ENCODE measurements at places on chromosomes 1 and 21.

DNA sequence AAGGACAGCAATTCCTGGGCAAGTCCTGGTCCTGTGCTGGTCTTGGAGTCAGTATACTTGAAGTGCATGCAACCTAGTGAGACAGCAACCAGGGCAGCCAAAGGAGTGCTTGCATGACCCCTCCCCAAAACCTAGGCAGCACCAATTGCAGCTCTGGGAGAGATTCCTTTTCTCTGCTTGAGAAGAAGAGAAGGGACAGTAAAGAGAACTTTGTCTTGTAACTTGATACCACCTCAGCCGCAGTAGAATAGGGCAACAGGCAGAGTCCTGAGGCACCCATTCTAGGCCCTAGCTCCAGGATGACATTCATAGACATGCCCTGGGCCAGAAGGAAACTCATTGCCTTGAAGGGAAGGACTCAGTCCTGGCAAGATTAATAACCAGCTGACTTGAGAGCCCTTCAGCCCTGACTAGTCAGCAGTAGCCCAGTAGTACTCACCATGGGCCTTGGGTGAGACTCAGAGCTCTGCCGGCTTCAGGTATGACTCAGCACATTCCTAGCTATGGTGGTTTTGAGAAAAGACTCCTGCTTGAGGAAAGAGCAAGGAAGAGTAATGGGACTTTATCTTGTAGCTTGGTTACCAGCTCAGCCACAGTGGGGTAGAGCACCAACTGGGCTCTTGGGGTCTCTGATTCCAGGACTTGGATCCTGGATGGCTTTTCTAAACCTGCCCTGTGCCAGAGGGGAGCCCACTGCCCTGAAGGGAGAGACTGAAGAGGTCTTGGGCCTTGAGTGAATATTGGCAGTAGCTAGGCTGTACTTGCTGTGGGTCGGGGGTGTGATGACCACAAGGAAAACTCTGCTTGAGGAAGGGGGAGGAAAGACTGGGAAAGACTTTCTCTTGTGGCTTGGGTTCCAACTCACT is 51.7 kb upstream of the ACADM start:
- no peak for DNase-seq

DNA sequence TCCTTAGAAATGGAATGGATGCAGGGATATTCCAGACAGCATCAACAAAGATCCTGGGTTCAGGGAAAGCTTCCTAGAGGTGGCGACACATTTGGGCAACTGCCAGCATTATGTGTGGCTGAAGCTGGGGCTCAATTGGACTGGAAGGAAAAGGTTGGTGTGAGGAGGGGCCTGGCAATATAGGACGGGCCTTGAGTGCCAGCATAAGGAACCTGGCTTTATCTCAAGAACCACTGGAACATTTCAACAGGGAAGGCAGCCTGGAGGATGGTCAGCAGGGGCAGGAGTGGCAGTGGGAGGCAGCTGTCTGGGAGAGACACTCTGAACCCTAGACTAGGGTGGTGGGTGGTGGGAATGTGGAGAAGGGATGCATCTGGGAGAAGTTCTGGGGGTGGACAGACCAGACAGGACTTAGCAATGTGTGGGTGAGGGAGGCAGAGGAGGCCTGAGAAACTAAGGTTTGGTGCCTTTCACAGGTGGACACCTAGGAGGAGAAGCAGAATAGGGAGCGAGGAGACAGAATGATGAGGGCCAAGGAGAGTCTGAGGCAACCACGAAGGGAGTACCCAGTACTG is 3.5 kb downstream of the SH3BGRL3 start:
- DNase-seq: no peak

- DNase-seq: no peak
Observed at GRCh38 chr1:49306507-49307070, 529.9 kb upstream of the BEND5 start.

DNA sequence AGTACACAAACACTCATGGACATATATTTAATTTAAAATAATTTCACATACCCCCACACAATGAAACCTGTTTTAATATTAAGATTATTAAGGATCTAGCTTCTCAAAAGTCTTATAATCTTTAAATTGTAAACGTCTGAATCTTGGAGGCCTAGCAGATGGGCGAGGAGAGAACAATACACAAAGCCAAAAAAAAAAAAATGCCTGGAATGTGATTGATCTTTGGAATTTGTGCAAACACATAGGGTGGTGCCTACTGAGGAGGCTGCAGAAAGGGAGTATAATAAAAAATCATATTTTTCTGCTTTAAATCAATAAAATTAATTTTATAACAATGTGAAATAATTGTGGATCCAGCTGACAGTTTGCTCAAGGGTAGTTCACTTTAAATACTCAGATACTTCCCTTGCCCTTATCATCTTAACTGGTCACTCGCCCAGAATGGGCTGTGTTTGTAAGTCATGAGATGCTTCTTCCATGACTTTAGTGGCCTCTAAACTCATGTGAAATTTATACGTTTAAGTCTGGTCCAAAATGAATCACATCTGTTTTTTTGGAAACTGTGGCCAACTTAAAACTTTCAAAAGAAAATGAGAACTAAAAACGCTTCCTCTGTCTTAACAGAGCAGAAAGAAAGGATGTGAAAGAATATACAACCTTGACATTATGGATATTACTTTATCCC is 802.8 kb upstream of the CXADR start:
- DNase-seq: no peak

GRCh38 chr1:187262731-187263130 is 434.0 kb downstream of the PLA2G4A start:
- no peak for DNase-seq

- no peak for DNase-seq
Observed at GRCh38 chr1:35085421-35085820, 6.2 kb downstream of the ZMYM1 start.

DNA sequence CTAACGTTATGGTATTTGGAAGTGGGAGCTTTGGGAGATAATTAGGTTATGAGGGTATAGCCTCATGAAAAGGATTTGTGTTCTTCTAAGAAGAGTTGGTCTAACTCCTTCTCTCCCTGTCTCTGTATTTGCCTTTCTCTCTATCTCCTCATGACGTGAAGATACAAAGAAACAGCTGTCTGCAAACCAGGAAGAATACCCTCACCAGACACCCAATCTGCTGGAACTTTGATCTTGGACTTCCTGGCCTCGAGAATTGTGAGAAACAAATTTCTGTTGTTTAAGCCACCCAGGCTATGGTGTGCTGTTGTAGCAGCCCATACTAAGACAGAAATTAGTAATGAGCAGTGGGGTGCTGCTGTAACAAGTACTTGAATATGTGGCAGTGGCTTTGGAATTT is 16.1 kb downstream of the C1orf141 start:
- DNase-seq: no peak

GRCh38 chr1:160811147-160811546 is 15.2 kb downstream of the LY9 start:
- DNase-seq: no peak

- no peak for DNase-seq
Observed at GRCh38 chr1:150626150-150626549, 3.3 kb downstream of the ENSA start.

DNA sequence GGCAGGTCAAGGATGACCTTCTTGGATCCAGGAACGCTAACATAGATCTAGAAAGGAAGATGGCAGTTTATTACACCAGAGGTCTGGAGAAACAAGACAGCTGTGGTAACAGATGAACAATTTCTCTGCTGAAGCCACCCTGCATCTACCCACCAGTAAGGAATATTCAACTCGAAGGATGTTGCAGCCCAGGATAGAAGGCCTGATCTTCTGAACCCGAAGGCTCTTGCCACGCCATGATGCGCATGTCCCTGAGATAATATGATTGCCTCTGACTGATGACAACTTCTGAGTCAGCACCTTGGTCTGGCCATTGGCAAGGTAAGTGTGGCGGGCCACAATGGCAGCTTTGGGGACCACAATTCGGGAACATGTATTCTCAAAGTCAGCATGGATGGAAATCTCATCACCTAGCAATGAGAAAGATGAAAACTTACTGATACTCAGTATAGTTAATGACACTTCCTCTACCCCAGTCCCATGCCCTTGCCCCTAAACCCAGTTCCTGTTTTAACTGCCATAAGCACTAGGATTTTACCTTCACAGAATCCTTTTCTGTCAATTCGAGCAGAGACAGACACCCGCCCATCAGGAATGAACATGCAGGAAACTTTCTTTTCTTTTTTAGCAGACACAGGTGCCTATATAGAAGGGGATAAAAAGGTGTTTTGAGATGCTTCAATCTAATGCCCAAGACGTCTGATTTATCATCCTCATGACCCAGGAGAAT is 1.8 kb downstream of the TXNIP start:
- no peak for DNase-seq

- no peak for DNase-seq
Observed at GRCh38 chr1:115650961-115651360, 9.2 kb downstream of the VANGL1 start.

DNA sequence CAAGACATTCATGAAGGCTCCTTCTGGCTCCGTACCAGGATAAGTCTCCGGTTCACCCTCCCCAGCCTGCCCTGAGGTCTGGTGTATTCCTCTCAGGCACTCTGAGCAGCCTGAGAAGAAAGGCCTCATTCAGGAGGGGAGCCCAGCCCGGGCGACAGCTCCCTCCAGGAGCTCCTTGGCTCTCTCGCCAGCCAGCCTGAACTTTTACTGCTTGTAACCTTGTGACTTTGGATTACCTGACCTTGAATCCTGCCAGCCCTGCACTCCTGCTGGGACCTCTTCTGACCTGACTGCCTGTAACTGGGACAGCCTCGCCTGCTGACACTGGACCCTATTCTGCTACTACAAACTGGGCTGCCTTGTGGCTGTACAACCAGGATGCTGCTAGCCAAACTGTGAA is 65.8 kb downstream of the CD34 start:
- no peak for DNase-seq

DNA sequence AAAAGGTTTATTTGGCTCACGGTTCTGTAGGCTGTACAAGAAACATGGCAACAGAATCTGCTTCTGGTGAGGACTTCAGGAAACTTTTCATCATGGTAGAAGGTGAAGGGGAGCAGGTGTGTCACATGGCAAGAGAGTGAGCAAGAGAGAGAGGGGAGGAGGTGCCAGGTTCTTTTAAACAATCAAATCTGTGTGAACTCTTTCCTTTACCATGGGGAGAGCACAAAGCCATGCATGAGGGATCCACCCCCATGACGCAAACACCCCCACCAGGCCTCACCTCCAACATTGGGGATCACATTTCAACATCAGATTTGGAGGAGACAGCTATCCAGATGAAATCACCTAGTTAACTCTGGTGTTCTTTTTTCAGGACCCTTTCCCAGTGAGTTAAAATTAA is 103.6 kb downstream of the GALNT2 start:
- no peak for DNase-seq

DNA sequence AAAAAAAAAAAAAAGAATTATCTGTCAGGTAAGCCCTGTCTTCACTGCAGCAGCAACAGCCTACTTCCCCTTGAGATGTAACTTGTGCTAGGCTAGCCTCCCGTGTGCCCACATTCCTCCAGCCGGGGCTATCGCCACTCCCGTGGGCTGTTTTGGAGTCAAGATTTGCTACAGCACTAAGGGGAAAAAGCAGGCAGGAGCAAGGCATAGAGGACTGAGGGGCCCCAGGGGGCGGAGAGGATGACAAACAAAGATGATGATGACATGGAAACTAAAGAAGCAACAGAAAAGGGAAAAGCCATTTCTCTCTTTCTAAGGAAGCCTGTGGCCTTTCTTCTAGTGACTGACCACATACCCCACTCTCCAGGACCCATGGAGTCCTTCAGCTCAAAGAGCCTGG is 1.9 kb downstream of the TNFAIP8L2 start:
- DNase-seq: no peak

DNA sequence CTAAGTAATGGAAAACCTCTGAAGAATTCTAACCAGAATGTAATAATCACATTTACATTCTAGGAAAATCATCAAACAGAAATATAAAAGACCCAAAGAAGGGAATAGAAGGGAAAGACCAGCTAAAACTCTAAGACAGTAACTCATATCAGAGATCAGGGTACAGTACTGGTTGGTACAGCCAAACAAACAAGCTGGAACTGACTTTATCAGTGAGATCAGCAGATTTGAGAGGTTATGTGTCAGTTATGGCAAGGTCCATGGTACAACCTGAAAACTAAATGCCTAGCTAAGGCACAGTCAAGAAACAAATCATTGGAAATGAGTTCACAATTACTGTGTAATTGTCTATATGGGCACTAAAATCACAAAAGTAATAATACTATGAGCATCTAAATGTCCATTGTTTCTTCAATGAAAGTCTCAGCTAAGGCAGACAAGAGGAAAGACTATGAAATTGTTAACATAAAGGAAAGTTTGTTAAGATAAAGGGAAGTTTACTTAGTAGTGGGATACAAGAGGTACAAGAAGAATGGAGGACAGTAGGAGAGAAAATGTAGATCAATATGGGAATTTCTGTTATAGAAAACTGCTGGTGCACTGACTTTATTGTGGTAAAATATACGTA is 75.8 kb downstream of the TRIM33 start:
- no peak for DNase-seq

GRCh38 chr1:229296541-229296941 is 25.6 kb downstream of the RAB4A start:
- DNase-seq: no peak

- DNase-seq: no peak
Observed at GRCh38 chr1:202505356-202505755, 156.9 kb downstream of the PPP1R12B start.

- DNase-seq: no peak
Observed at GRCh38 chr1:246139745-246140182, 367.3 kb downstream of the SMYD3 start.

GRCh38 chr1:186104459-186104858 is 270.6 kb downstream of the TPR start:
- DNase-seq: no peak

DNA sequence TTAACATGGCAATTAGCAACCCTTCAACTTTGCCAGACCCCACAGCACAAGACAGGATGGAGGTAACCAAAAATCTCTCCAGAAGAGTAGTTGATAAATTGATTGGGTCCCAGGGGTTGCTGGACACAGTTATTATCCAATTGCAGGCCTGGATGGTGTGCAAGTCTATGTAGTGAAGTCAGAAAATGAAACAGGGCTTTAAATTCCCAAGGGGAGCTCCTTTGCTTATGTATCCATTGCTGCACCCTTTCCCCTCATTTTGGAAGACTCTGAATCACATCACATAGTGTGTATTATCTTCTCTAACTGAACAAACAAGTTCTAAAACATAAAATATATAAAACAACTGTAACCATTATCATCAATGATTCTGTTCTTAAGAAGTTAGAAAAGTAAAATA is 550.2 kb downstream of the LMO4 start:
- no peak for DNase-seq

- DNase-seq: no peak
Observed at GRCh38 chr1:89605692-89606091, 27.2 kb upstream of the LRRC8C start.

GRCh38 chr1:84347932-84348555 is 46.5 kb downstream of the SAMD13 start:
- DNase-seq: no peak

GRCh38 chr21:42558846-42559245 is 45.2 kb downstream of the SLC37A1 start:
- DNase-seq: no peak

GRCh38 chr1:56920591-56921001 is 45.2 kb downstream of the C8B start:
- DNase-seq: no peak

- DNase-seq: no peak
Observed at GRCh38 chr1:2360588-2361364, 30.6 kb downstream of the MORN1 start.
